ENCODE measurements at places on chromosomes 2 and 18.

GRCh38 chr2:203820969-203821368 lies 46.6 kb upstream of the CTLA4 start:
- no peak for DNase-seq

DNA sequence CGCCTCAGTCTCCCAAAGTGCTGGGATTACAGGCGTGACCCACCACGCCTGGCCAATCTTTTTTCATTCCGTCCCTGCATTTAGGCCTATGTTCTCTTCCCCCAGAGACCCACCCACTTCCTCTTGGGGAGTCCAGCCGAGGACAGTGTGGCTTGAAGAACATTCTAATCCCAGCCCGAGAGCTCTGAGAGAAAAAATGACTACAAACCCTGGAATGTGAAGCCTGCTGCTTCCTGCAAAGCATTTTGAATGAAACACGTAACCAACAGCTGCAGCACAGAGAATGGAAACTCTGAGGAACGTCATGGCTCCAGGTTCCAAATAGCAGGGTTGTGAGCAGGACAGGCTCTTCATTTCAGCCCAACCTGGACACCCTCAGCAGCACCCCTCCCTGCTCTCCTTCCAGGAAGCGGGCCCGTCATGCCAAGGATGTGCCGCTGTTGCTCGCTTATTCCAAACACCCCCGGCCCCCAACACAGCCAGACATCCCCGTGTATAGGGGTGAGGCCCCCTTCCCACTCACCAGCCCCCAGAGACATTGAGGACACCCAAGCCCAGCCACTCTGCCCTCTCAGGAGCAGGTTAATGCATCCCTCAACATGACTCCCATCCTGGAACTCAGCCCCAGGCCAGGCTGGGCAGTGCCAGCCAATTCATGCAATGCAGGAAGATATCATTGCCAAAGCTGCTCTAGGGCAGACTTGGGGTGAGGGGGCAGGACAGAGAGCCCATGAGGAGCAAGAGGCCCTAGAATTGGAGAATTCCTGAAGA lies 139.8 kb downstream of the ZFP36L2 start:
- DNase-seq, result no peak

- no peak for DNase-seq
These were observed 77.0 kb downstream of the ARHGEF33 start for GRCh38 chr2:38966678-38967077.

- DNase-seq, result no peak
These were observed 5.6 kb downstream of the HNRNPLL start for GRCh38 chr2:38597115-38597514.

- DNase-seq, result no peak
These were observed 434.3 kb upstream of the TNP1 start for GRCh38 chr2:217294211-217294610.

DNA sequence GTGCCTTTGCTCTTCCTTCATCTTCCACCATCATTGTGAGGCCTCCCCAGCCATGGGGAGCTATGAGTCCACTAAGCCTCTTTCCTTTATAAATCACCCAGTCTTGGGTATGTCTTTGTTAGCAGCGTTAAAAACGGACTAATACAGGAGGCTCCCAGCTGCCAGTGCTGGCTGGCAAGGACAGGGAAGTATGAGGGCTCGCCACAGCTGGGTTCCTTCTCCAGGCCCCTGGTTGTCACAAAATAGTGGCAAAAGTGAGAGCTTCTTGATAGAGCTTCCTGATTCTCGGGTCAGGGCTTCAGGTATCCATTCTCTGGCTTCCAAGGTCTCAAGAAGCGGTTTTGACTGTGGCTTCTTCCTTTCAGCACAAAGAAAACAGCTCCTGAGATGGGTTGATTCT lies 85.0 kb downstream of the ZNF516 start:
- DNase-seq, result no peak

- peak; percentile 86 for DNase-seq
These were observed 16.1 kb downstream of the ACOXL start for GRCh38 chr2:110748489-110748867.

GRCh38 chr2:61926531-61927477 lies 21.3 kb downstream of the COMMD1 start:
- DNase-seq, result no peak

DNA sequence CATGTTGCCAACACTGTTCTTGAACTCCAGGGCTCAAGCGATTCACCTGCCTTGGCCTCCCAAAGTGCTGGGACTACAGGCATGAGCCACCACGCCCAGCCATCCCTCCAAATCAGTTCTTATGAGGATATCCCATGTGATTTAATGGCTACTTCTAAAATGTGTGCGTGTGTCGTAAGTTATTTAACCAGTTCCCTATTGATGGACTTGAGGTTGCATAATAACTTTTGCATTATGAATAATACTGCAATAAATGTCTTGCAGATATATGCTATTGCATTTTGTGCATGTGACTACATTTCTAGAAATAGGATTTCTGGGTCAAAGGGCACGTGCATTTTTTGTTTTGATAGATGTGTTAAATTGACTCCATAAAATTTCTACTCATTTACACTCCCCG lies 19.0 kb downstream of the DIPK1C start:
- DNase-seq, result no peak

DNA sequence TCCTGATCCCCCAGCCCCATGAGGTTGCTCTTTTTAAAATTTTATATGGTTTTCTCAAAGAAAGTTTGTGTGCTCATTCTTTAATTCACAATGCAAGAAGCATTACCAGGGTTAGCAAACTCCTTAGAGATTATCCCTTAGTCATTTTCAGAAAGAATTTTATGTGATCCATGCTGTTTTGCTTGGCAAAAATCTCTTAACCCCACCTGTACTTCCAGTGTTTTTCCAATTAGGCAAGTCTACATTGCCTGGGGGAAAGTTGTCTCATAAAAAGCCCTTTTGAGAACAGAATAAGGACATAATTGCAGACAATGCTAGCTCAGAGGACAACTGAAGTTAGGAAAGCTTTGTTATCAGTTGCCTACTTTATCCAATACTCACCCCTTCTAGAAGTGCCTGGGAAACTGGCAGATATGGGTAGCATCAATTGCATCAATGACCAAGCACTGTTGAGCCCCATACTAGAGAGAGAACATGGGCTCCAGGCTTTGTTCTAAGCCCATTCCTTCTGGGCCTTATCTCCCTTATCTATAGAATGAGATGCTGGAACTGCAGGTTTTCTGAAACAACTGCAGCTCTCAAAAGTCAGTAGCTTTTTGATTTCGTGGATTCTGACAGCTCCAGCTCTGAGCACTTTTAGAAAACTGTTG lies 265.9 kb upstream of the SPHKAP start:
- DNase-seq, result peak; percentile 87

- no peak for DNase-seq
These were observed 23.7 kb downstream of the CCDC88A start for GRCh38 chr2:55395724-55396605.

GRCh38 chr2:174324530-174324929 lies 10.2 kb upstream of the SP9 start:
- no peak for DNase-seq

DNA sequence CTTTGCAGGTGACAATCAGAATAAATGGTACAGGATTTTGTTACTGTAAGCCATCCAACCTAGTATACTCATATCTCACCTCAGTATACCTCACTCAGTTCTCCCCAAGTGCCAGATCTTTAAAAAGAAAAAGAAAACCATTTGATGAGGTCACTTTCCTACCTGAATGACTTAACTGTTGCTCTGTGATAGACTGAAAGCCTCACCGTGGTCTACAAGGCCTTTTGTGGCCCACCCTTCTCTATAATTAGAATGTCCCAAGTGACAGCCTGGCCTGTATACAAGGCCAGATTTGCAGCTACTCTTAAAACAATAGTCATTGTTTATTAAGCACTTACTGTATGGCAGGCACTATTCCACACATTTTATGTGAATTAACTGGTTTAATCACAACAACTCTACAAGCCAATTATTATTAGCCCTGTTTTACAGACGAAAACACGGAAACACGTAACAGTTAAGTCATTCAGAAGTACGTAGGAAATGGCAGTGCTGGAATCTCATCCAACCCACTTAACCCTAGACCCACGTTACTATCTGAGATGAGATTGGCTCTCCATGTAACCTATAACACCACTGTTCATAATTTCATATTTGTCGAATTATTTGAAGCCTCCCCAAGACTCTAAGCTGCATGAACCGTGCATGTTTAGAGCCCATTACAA lies 28.3 kb downstream of the PKP4 start:
- DNase-seq, result no peak

GRCh38 chr2:102144128-102144527 lies 1.6 kb downstream of the IL1R1 start:
- DNase-seq, result peak; percentile 23

DNA sequence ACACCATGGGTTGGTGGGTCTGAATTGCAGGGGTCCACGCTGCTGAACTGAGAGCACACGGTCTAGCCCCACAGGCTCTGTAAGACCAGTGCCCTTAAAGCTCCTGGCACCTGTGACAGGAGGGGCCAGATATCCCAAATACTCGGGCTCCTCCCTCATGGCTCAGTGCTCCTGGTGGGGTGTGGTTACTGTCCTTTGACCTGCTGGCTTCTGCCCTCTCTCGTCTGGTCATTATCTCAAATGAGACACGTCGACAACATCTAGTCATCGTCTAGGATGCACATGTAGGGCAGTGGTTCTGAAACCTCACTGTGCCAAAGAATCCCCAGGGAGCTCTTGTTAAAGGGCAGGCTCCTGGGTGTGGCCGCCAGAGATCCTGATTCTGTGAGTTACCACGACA lies 258.4 kb downstream of the LOXHD1 start:
- DNase-seq, result no peak

DNA sequence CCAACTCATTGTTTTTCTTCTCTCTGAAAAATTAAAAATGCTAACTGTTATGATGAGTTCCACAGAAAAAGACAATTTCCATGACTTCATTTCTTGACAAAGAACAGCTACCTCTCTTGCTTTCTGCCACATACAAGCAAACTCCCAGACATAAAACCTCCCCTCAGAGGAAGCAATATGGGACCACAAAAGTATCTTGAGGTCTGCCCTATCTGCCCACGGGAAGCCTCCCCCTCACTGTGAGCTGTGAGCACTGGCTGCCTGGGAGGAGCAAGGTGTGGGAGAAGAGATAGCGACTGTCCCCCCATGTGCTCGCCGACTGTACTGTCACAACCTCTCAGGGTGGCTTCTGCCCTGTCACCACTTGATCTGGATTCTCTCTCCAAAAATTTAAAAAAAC lies 69.7 kb upstream of the NRP2 start:
- DNase-seq, result no peak

DNA sequence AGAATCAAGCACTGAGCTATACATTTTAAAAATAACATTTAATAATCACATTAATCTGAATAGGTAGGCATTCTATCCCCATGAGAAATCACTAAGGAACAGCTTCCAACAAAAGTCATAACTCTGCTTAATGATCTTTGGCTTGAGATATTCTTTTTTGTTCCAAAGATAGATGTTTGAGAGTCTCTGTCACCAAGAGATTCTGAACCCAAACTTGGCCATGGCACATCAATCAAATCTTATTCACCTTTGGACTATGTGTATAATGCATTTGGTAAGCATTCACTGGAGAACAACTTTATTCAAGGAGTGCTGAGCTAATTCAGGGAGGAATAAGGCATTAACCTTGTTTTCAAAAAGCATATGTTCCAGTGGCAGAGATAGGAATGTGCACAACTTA lies 743.3 kb downstream of the SLC4A3 start:
- DNase-seq, result no peak

DNA sequence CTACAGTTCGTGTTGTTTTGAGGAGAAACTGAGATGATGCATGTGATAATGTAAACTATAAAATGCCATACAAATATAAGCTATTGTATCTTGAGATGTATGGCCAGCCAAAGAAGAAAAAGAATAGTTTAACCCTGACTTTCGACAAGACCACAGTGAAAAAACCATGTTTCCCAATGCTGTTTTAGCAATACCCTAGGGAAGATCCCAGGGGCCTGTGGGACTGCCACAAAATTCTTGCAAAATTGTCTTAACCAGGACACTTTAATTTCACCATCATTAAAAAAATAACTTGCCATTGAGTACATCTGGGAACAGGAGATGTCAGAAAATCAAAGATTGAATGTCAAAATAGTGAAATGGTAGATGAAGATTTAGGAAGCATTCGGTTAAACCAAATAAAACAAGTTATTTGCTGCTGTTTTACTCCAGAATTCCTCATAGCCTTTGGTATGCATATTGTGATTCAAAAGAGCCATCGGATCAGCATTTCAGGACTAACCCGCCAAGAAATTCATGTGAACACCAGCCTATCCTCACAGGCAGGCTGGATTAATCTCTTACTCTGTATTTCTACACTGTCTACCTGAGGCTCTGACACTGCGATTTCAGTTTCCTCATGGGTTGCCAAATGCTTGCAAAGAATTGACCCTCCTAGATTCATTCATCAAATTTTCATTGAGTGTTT lies 49.0 kb upstream of the SP3 start:
- no peak for DNase-seq

GRCh38 chr2:173663353-173663752 lies 301.8 kb downstream of the SP3 start:
- no peak for DNase-seq

DNA sequence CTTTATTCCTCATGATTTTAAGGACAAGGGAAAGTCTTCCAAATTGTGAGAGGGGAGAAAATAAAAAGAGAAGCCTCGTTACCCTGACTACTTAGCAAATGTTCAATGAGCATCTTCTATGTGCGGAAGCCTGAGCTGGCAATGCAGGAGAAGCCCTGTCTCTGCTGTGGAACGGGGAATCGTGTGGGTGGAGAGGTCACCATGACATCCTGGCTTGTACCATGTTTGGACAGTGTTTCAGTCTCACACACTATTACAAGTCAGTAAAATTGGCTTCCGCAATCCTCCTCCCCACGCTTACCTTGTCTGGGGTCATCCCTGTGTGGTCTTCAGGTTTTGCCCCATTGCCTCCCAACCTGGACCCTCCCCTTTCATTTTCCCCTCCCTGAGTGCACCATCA lies 65.0 kb upstream of the PPM1B start:
- DNase-seq, result no peak

DNA sequence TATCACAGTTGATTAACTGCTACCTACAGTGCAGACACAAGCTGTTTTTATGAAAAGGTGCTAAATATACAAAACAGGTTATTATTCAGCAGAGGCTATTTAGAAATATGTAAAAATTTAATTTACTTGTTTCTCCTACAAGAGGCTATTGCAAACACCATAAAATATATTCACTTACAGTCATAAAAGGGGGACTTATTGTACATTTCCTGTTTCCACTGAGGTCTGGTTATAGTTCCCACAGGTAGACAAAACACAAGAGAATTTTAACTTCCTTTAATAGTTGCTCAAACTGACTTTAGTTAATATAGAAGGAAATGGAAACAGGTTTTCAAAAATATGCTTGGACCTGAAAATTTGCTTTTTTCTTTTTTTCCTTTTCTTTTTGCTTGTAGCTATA lies 40.0 kb upstream of the FRZB start:
- no peak for DNase-seq

DNA sequence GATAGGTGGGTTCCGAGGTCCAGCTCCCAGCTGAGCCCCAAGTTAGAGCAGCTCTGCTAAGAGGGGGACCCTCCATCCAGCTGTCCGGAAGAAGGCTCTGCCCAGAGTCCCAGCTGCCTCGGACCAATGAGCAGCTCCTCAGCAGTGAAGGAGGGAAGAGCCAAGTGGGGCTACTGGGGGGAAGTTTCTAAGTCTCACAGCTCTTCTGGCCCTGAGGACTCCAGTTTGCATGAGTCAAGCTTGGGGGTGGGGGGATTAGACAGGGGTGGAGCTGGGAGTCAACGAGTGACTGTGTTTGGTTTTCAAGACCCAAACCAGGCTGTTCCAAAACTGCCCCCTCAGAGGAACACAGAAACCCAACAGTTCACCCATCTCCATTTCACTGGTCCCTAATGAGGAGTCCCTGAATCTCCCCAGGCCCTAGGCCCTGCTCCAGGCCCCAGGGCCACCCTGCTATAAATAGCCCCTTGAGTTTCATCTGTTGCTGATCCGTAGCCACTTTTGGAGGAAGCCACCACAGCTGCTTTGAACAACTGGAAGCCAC lies 100.9 kb downstream of the TNS1 start:
- no peak for DNase-seq
